ENCODE measurements at places on chromosomes 1 and 21. TPM values are rescaled to one million over a fixed set of nuclear protein-coding genes. Genes with fewer than 3 reads are reported as not detected.

DNA sequence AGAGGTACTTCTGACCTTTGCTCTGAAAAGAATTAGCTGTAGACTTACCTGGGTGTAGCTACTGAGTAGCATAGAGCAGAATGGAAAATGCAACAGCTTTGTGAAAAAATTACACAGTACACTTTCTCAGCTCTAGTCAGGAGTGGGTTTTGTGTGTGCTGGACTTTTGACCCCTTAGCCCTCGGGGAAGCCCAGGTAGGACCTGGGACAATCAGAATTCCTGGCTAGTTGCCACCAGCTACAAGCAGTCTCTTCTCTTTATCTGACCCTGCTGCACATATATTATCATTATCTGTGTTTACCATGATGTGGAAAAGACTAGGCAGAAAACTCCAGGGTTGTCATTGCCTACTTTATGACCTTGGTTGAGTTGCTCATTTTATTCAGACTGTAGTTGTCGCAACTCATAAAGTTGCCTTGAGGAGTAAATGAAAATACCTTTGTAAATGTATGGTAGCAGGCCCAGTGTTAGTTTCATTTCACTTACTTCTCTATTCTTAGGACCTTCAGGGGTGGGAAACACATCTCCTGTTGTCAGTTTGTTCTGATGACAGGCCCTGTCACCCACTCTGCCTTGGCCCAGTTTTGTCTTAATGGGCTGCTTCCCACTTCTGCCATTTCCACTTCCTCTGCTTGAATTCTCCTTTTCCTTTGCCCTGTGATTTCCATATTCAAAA is 5.4 kb downstream of the NEK7 start:
- H3K36me3 ChIP-seq: no peaks in the 10 kb centered on the region
- no peak for DNase-seq
- peak overlapping the region; percentile 90 for H3K27ac ChIP-seq

DISC1 gene
- total RNA-seq: 0.61 TPM

TCHH gene
- total RNA-seq: not detected

- H3K4me1 ChIP-seq: no peaks in the 10 kb centered on the region
- H3K4me3 ChIP-seq: no peak overlapping the region
- no peak overlapping the region for H3K27ac ChIP-seq
- DNase-seq: no peak
Measured at GRCh38 chr1:161511756-161512060, 6.5 kb downstream of the FCGR2A start.

DNA sequence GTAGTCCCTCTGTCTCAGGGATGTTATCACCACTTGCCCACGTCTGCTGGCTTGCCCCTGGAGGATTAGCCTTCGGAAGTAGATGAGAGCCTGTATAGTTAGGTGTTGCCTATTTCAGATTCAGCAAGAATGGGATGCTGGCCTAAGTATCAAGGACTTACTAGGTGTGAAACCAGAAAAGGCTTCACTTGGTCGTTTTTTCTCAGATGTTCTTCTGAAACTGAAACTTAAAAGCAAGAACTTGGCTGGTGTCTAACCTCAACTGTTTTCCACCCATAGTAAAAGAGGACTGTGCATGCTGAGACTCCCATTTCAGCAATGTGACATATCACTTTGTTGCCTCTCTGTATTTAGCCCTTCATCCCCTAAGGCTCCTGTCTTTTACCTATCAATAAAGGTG is 67.0 kb upstream of the LRRC53 start:
- H3K27ac ChIP-seq: no peak overlapping the region
- no peaks in the 10 kb centered on the region for H3K27me3 ChIP-seq
- no peak overlapping the region for H3K4me3 ChIP-seq
- peaks cover 6% of the 10 kb centered on the region for H3K4me1 ChIP-seq

DNA sequence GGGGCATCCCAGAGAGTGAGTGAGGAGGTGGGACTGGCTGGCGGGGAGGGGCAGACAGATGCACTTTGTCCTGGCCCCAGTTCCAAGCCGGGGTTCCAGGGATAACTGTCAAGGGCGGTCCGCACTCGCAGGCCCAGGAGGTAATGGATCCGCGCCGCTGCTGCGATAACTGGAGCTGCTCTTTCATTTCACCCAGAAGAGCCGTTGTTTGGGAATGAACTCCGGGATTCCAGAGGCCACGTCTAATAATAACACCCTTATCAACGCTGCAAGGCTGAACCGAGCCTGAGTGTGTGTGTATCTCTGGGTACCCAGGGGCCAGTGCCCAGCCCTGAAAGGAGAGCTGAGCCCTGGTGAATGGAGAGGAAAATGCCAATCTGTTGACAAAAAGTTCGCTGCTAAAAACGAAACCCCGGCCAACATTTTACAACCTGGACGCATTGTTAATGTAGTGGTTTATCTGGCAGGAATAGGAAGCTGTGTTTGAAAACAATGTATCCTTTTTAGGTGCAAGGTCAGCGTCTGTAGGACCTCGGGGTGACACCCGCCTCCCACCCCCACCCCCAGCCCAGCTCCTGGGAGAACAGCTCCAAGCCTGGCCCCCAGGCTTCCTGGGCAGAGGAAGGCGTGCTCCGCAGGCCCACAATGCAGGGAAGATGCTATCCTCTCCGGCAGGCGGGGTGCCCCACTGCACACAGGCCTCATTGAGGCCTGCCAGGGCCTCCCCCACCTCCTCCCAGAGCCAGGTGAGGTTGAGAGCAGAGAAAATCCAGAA is 119.7 kb downstream of the PROX1 start:
- no peaks in the 10 kb centered on the region for H3K36me3 ChIP-seq
- no peak for DNase-seq
- no peak overlapping the region for H3K4me3 ChIP-seq
- no peaks in the 10 kb centered on the region for H3K27me3 ChIP-seq
- no peaks in the 10 kb centered on the region for H3K4me1 ChIP-seq
- H3K27ac ChIP-seq: no peak overlapping the region

DNA sequence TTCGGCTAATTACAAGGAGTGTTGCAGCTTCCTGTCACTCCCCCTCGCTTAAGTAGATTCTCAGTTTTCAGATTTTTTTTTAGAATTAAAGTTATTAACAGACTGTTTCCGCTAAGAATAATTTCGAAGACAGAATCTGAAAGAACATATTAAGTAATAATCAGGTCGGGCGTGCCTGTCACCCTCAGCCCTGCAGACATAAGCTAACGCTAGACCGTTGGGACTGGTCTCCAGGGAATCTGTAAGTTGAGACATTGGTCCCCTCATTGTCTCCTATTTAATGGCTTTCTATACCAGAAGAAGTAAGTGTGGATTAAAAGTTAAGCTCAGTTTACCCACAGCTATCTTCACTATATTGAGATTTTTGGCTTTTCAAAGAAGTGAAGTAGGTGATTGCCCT is 14.5 kb downstream of the NMNAT1 start:
- no peak overlapping the region for H3K4me3 ChIP-seq
- H3K4me1 ChIP-seq: peaks cover 9% of the 10 kb centered on the region
- no peaks in the 10 kb centered on the region for H3K36me3 ChIP-seq
- DNase-seq: no peak

DNA sequence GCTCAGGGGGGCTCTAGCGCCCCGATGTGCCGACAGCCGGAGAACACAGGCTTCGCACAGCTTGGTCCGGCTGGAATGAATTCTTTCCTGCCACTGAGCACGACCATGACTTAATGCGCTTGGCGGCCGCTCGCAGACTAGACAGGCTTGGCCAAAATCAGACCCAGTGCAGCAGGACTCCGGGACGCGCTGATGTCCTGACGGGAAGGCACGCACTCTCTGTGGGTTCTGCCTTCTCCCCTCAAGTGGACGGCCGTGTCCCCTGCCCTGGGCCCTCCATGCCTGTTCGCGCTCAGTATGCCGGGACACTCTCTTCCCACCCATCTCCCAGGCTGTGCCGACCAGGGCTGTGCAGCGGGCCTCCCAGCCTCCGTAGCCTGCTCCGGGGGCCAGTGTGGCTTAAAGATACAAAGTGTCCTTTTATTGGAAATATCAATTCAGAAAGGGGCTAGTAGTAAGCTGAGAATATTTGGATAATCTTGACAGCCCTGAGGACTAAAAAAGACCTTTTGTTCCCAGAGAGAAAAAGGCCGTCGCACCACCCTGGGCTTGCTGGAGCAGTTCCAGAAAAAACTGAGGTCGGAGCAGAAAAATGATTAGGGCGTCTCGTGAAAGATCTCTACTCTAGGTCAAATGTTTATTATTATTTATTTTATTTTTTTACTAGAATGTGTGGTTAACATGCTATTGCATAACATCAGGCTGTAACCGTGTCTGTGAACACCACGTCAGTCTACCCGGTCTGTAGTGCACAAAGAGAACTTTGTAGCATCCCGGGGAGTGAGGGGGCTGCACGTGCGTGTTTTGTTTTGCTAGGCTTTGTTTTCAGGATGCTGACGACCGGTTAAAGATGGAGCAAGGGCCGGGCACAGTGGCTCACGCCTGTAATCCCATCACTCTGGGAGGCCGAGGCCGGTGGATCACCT is 88.1 kb upstream of the ARHGEF16 start:
- H3K4me3 ChIP-seq: no peak overlapping the region
- DNase-seq: no peak
- no peaks in the 10 kb centered on the region for H3K4me1 ChIP-seq
- no peaks in the 10 kb centered on the region for H3K27me3 ChIP-seq
- no peak overlapping the region for H3K27ac ChIP-seq
- no peaks in the 10 kb centered on the region for H3K36me3 ChIP-seq

ATP6V1G3 gene
- not detected for total RNA-seq

WNT2B gene
- total RNA-seq: 0.15 TPM

DNA sequence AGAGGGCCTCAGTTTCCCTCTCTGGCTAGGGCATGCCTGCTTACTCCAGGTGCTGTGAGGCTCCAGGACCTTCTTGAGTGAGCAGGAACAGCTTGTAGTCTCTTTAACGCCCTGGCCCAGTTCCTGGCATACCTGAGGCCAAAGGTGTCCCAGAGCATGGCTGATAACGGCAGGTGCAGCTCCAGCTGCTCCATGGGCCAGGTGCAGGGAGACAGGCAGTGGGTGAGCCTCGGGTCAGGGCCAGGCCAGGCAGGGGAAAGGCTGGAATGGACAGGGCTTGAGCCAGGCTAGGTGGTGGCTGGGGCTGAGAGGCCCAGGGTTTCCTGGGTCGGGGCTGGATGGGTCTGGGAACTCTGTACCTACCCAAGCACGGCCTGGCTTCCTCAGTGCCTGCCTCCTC is 18.3 kb downstream of the EDN2 start:
- H3K36me3 ChIP-seq: no peaks in the 10 kb centered on the region
- DNase-seq: no peak
- H3K27ac ChIP-seq: no peak overlapping the region
- H3K4me3 ChIP-seq: no peak overlapping the region

ASAP3 gene
- 0.66 TPM for total RNA-seq

GRCh38 chr1:154945160-154945961 is 8.8 kb upstream of the PMVK start:
- H3K36me3 ChIP-seq: peaks cover 3% of the 10 kb centered on the region
- H3K4me1 ChIP-seq: peaks cover 49% of the 10 kb centered on the region
- no peak for DNase-seq
- peak overlapping the region; percentile 100 for H3K27ac ChIP-seq
- H3K4me3 ChIP-seq: no peak overlapping the region

FHAD1 gene
- 0.80 TPM for total RNA-seq

DMBX1 gene
- not detected for total RNA-seq

DNA sequence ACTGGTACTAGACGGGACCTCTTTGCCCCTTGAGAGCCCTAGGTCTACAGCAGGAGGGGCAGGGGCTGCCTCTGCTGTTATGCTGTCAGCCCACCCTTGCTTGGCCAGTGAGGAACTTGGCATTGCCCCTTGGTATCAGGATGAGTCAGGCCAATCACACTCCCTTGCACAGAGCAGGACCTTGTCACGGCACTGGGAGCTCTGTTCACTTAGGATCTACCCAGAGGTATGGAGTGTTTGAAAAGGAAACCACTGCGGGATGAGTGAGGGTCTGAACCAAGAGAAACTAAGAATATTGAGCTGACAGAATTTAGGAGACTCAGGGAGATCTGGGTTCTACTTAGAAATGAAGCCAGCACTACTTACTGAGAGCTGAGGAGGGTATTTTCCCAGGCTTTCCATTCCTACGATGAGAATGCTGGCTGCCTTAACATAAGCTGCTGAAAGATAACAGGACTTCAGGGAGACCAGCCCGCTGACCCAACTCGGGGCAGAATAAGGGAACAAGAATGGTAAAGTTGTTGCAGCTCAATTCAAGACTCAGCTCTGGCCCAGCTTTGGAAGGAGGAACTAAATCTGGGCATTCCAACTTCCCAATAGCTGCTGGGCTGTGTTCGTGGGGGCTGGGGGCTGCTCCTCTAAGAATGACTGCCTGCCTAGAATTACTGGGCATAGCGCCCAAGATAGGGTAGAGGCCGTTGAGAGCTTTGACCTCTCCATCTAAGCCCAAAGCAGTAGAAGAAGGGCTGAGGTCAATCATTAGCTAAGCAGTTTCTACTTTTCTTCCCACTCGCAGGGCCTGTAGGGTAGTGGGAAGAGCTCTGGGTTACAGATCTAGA is 1.5 kb downstream of the FABP3 start:
- no peaks in the 10 kb centered on the region for H3K4me1 ChIP-seq
- no peak overlapping the region for H3K27ac ChIP-seq
- DNase-seq: no peak

- no peaks in the 10 kb centered on the region for H3K4me1 ChIP-seq
- H3K4me3 ChIP-seq: no peak overlapping the region
- no peaks in the 10 kb centered on the region for H3K36me3 ChIP-seq
- H3K27me3 ChIP-seq: peaks cover 2% of the 10 kb centered on the region
Measured at GRCh38 chr1:30572192-30572591, 151.2 kb downstream of the MATN1 start.
